Body of pancreas (tissue), 4 donors: ENCODE measurements at places on chromosomes 12 and 14. TPM values are rescaled to one million over a fixed set of nuclear protein-coding genes. Genes with fewer than 3 reads are reported as not detected.

The HSP90AA1 gene
- total RNA-seq, result 197 TPM

The FAM186B gene
- total RNA-seq, result 0.78 TPM

The NOP9 gene
- total RNA-seq, result 12.2 TPM

The ANKS1B gene
- total RNA-seq, result 2.1 TPM

The KRT74 gene
- total RNA-seq, result not detected

GRCh38 chr12:106106892-106107291 lies 31.9 kb downstream of the NUAK1 start:
- no peaks in the 10 kb centered on the region for H3K36me3 ChIP-seq
- DNase-seq, result no peak
- no peak overlapping the region for H3K4me3 ChIP-seq
- H3K27ac ChIP-seq, result no peak overlapping the region
- H3K27me3 ChIP-seq, result no peaks in the 10 kb centered on the region

- no peaks in the 10 kb centered on the region for H3K36me3 ChIP-seq
- DNase-seq, result no peak
- peak overlapping the region; percentile 91 for H3K27ac ChIP-seq
- peaks cover 54% of the 10 kb centered on the region for H3K4me1 ChIP-seq
Observed at GRCh38 chr12:53659571-53659981, 16.3 kb downstream of the ATP5MC2 start.

DNA sequence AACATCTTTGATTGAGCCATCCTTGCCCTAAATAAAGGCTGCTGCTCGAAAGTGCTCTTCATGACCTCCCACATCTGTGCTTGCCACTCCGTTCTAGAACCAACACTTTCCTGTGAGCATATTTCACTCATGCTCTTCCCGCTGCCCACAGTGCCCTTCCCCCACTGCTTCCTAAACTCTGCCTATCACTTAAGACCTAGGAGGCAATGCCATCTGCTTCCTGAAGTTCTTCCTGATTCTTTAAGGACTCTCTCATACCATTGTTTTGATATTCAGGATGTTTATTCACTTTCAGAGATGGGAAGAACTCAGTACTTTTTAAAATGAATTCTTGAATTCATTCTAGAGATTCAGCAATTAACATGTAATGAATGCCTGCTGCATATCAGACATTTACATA lies 49.9 kb downstream of the ZFYVE21 start:
- H3K4me1 ChIP-seq, result no peaks in the 10 kb centered on the region
- H3K4me3 ChIP-seq, result no peak overlapping the region
- no peaks in the 10 kb centered on the region for H3K27me3 ChIP-seq
- no peak overlapping the region for H3K27ac ChIP-seq
- H3K36me3 ChIP-seq, result no peaks in the 10 kb centered on the region

- H3K27ac ChIP-seq, result no peak overlapping the region
- no peak overlapping the region for H3K4me3 ChIP-seq
- H3K36me3 ChIP-seq, result no peaks in the 10 kb centered on the region
- H3K27me3 ChIP-seq, result no peaks in the 10 kb centered on the region
- H3K4me1 ChIP-seq, result peaks cover 6% of the 10 kb centered on the region
Observed at GRCh38 chr12:45803111-45803510, 73.6 kb downstream of the ARID2 start.
